Activated CD8-positive, alpha-beta memory T cell treated with anti-CD3 and anti-CD28 coated beads for 1 hour (primary cell): ENCODE measurements at places on chromosomes 13 and 19.

DNA sequence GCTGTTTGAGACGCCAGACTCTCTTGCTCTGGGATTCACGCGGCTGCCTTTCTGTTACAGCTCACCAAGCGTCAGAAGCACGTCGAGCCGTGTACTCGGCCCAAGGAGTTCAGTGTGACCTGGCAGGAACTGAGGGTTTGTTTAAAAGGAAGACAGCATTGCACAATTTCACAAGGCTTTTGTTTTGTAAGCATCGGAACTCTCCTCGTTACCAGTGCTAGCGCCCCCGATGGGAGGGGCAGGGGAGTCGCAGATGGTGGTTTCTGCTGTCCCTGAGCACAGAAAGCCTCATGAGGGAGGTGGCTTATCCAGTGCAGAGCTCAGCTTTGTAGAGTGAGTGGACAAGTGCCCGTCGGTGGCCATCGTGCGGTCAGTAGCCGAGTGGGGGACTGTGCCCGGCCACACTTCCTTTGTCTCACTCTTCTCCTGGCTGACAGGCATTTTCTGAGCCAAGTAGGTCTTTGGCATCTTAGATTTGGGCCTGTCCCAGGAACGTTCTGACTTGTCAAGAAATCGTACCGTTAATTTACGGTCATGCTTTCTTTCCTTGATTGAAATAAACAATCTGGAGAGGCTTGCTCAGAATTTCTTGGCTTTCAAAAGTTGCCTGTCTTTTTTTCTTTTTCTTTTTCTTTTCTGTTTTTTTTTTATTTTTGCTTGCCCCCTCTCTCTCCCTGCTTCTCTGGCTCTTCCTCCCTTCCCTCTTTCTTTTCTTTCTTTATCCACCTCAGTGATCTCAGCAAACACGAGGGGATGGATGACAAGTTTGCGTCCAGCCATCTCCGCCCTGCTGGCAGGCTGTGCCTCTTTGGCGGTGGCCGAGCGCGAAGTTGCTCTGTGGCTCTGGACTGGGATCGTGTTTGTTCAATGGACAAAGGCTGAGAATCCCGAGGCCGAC is 7.7 kb downstream of the KDM4B start:
- DNase-seq, result no peak

DNA sequence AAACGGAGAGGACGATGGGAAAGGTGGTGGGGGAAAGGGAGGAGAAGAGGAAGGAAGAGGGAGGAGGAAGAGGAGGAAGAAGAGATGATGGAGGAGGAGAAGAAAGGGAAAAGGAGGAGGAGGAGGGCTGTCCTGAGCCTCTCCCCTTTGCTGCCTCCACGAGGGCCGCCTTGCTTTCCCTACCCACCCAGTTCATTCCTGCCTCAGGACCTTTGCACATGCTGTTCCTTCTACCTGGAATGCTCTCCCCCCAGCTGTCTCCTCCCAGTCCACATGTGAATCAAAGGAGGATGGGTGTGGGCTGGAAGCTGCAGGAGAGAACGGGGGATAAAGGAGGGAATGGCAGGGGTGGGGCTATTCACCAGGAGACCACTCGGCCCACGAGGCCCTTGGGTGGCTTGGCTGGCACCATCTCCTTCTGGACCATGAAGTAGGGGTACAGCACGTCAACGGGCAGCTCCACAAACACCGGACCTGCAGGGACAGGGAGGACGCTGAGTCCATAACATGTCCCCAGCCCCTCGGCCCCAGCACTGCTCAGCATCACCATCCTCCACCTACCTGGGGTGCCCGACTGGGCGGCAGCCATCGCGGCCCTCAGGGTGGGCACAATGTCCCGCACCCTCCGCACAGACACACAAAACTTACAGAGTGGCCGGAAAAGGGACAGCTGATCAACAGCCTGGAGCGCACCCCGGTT is 15.3 kb downstream of the SYDE1 start:
- DNase-seq, result no peak

DNA sequence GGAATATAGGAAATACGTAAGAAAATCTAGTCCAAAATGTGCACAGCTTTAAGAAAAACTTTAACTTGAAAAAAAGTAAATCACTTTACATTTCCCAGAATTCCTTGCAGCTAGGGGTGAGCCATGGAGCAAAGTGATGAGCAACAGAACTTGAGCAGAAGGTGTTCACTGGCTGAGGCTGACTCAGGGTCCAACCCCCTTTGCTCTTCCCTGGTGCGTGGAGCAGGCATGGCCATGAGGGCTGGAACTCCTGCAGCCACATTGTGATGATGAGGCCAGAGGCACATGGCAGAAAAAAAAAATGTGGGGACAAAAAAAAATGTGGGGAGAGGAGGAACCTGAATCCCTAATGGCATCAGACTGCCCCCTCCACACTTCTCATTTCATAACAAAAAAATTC is 9.9 kb upstream of the PLA2G4C start:
- DNase-seq, result no peak

DNA sequence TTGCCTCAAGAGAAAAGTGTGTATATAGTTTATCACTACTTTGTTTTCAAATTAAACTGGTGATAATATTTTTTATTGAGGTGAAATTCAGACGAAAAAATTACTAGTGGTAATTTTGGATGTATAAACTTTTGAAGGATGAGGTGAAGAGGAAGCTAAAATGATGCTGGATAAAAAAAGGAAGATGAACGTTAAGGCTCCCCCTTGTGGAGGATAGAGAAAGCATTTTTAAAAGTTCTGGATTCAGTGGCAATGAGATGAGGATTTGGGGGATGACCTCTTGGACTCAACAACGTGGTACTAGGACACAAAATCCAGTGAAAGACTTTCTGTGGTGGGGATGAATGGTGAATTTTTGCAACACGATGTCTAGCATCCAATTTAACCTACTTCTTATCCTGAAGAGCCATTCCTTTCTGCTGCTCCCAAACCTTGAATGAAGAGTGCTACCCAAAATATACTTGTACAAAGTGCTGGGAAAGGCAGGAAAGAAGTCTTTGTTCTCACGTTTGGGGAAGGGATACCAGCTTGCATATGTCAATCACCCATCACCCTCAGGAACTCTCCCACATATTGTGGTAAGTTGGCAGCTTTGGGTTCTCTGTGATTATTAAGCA is 7.3 kb upstream of the SIGLEC5 start:
- DNase-seq, result no peak

GRCh38 chr19:16076154-16076957 is at the start of gene TPM4:
Gene TPM4 (plus strand): TSS chr19:16076495. CDS start chr19:16076566, 71 bp downstream.
- peak; percentile 79 for DNase-seq

GRCh38 chr13:91240341-91240740 is 107.1 kb upstream of the MIR17HG start:
- DNase-seq, result no peak
